ENCODE measurements at places on chromosomes 16 and 17. TPM values are rescaled to one million over a fixed set of nuclear protein-coding genes. Genes with fewer than 3 reads are reported as not detected.

DNA sequence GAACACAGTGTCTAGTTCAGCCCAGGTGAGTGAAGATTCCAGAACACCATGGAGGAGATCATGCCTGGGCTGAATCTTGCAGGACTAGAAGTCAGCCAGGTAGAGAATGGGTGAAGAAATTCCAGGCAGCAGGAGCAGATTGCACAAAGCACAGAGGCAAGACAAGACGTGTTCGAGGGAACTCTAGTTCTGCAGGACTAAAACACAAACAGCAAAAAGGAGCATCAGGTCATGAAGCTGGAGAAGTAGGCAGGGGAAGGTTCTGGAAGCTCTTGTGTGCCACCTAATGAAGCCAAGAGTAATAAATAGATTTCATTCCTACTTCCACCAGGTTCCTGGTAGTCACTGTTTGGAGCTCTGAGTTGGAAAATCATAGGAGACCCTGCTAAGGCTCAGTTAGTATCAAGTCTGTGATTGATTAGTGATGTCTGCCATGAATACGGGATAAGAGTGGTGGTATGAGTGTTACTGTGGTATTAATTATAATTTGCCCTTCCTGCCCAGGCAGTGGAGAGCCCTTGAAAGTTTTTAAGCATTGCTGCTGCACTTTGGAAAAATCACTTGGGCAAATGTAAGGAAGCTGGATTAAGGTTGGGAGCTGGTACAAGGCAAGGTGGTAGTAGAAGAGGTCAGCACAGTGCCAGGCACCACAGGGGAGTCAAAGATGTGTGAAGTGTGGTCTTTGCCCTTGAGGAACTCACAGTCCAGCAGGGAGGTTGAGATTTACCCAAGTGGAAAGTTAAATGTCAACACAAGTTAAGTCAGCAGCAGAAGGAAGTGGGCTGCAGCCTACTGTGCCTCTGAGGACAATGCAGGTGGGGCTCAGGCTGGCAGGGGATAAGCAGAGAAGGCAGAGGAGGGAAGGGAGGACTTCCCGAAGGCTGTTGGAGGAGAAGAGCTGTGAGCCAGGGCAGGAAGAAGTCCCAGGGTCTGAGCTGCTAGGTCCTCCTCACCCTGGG lies 13.5 kb upstream of the FOXN1 start:
- DNase-seq, result peak; percentile 28

DNA sequence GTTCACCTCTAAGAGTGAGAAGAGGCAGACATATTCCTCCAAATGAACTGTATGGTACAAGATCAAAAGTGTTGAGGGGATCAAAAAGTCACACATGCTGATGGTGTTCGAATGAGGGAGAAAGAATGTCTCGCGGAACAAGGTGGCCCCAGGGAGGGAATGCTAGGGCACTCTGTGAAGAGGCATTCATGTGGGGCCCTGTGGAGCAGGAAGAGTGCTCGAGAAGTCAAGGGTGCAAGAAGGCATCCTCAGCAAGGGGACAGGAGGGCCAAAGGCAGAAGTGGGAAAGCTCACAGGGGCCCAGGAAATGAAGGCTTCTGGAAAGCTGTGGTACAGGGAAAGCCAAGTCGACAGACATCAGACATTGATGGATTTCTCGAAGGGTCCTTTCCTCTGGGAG lies 6.1 kb upstream of the MYH3 start:
- no peak for DNase-seq

GRCh38 chr17:81735264-81736102 lies 23.4 kb downstream of the SLC25A10 start:
- no peak for DNase-seq

The EXOC3L1 gene
- 0.35 TPM for total RNA-seq

GRCh38 chr17:30970831-30971567 lies at the start of gene RNF135:
TSS of gene RNF135 (plus strand) at chr17:30971039. CDS start at chr17:30971074, 35 bp downstream.
- DNase-seq, result peak; percentile 72

The RAD51C gene
- total RNA-seq, result 33.6 TPM

GRCh38 chr16:27149986-27150385 lies 53.3 kb upstream of the KDM8 start:
- no peak for DNase-seq

- no peak for DNase-seq
These were observed 8.8 kb upstream of the WNT3 start for GRCh38 chr17:46827274-46827673.

DNA sequence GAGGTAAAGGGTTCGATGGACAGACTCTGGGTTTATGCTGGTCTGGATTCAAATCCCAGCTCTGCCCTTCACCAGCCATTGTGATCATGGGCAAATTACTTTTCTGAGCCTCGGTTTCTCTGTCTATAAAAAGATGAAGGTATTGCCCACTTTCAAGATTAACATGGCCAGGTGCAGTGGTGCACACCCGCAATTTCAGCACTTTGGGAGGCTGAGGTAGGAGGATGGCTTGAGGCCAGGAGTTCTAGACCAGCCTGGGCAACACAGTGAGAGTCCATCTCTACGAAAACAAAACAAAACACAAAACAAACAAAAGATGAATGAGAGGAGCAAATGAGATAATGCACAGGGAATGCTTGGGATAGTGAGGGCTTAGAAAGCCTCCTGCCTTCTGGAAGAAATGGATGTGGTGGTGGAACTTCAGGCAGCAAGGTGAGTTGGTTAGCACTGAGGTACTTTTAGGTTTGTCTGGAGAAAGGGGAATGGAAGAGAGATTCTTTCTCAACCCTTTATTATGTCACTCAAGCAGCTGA lies 8.5 kb downstream of the ADGRG3 start:
- DNase-seq, result no peak

DNA sequence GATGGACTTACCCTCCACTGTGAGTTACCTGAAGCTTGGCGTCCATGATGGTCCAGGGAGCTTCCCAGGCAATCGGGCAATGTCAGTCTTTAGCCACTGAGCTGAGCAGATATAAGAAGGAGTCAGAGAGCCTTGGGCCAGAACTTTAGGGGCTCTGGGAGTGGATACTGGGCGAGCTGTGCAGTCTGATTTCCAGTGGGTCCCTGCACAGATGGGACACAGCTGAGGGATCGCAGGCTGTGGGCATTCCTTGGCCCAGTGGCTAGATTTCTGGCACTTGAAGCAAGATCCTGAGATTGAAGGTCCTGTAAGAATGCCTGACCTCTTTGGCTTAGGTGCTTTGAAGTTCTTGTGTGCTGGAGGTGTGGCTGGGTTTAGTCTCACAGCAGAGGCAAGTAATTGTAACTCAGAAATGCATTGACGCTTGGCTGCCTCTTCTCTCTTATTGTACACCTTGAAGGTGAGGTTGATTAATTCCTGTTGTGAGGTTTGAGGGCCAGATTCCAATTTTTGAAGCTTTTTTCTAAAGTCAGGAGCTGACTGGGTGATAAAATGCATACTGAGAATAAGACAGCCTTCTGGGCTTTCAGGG lies 2283.8 kb downstream of the TP53TG3F start:
- peak; percentile 11 for DNase-seq

- DNase-seq, result peak; percentile 68
These were observed 3.5 kb downstream of the RAB40C start for GRCh38 chr16:593406-593805.

The TMEM219 gene
- 48.9 TPM for total RNA-seq

The GCGR gene
- not detected for total RNA-seq

GRCh38 chr17:79949656-79950209 lies 85.9 kb downstream of the TBC1D16 start:
- no peak for DNase-seq

GRCh38 chr17:31820691-31821435 lies 38.2 kb downstream of the COPRS start:
- DNase-seq, result peak; percentile 36

The PLA2G10 gene
- not detected for total RNA-seq

The C16orf89 gene
- total RNA-seq, result not detected

DNA sequence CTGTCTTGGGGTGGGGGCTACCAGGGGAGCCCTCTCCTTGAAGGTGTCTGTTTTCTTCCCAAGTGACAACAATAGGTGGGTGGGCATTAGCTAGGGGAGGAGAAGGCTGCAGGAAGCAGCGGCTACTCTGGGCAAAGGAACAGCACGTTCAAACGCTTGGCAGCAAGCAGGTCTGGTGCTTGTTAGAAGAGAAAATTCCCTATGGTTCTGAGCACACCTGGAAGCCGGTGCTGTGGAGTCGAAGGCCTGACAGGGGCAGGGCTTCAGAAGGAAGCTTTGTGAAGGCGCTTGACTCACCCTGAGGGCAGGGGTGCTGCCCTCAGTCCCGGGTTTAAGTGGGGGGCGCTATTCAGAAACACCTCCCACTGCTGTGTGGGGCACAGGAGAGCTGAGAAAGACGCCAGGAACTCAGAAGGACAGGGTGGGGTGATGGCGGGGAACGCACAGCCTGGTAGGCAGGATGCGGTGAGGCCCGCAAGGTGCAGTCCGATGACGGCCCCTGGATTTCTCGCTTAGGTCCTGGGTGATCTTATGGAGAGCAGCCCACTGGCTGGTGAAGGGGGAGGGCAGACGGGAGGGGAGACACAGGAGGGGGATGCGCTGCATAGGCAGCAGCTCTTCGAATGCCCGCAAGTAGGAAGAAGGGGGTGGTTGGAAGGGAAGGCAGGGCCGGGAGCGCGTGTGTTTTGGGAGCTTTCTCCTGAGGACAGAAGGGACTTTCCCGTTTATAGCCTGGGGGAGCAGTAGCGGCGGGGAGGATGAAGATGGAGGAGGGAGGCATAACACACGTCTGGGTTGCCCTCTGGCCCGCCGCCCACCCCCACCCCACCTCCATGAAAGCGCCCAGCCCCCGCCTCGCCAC lies 3.2 kb downstream of the GJD3 start:
- no peak for DNase-seq

GRCh38 chr17:77443748-77444260 lies 303.0 kb downstream of the SEC14L1 start:
- no peak for DNase-seq

DNA sequence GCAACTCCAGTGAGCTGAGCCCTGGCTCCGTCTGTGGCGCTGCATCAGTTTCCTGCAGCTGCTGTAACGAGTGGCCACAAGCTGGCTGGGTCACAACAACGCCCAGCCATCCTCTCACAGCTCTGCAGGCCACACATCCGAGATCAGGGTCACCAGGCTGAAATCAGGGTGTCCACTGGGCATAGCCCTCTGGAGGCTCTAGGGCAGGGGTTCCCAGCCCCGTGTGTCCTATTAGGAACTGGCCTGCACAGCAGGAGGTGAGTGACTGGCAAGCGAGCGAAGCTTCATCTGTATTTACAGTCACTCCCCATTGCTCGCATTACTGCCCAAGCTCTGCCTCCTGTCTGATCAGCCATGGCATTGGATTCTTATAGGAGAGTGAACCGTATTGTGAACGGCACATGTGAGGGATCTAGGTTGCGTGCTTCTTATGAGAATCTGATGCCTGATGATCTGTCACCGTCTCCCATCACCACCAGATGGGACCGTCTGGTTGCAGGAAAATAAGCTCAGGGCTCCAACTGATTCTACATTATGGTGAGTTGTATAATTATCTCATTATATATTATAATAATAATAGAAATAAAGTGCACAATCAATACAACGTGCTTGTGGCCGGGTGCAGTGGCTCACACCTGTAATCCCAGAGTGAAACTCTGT lies 176.5 kb downstream of the SEC14L1 start:
- DNase-seq, result no peak

The HOXB1 gene
- total RNA-seq, result not detected

Data from renal cortical epithelial cell (primary cell).